ENCODE measurements at places on chromosomes 3 and 15. TPM values are rescaled to one million over a fixed set of nuclear protein-coding genes. Genes with fewer than 3 reads are reported as not detected.

Gene DZIP3
- 3.8 TPM for total RNA-seq

Gene C3orf52
- 11.3 TPM for total RNA-seq

Gene ANKRD63
- 0.41 TPM for total RNA-seq

Gene GP5
- not detected for total RNA-seq

Gene LIPH
- total RNA-seq, result 5.6 TPM

Gene C15orf39
- total RNA-seq, result 31.7 TPM

Gene KBTBD13
- not detected for total RNA-seq

Gene PLSCR2
- not detected for total RNA-seq

Gene SH2D7
- not detected for total RNA-seq

Gene RPSA
- 2,657 TPM for total RNA-seq

Gene NR1I2
- total RNA-seq, result not detected

Gene RIOX2
- total RNA-seq, result 30.3 TPM

Gene GASK1A
- not detected for total RNA-seq

Gene GABRA5
- 114 TPM for total RNA-seq

Gene CATSPER2
- total RNA-seq, result 0.66 TPM

Gene DNAH12
- total RNA-seq, result not detected

Gene ERICH6
- not detected for total RNA-seq
